ENCODE measurements at places on chromosomes 7 and 10.

DNA sequence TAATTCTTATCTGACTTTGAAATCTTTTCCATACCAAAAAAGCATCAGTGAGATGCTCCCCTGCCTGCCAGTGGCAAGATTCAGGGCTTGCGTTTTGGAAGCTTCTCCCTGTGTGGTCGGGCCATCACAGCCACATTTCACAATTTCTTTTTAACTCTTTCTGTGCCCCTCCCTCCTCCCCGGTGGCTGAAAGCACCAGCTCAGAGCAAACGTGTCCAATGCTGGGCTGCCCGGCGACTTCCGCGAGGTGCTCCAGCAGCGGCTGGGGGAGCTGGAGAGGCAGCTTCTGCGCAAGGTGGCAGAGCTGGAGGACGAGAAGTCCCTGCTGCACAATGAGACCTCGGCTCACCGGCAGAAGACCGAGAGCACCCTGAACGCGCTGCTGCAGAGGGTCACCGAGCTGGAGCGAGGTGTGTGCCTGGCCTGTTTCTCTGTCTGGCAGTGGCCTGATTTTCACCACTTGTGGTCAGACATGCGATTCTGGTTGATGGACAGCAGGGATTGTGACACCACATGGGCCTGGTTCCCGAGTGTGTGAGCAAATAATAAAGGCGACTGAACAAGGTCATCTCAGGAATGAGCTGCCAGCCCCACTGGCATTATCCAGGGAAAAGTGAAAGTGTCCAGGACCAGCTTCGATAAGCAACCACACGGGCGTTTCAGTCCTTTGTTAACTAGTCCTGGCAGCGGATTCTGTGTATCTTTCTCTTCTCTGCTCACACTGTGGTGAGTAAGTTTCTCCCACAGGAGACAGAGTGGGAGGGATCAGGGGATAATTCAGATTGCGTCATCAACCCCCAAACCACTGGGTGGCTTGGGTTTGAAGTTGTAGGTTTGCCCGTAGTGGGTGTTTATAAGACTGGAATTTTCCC lies 2.6 kb downstream of the NPTX2 start:
- DNase-seq = peak; percentile 5

DNA sequence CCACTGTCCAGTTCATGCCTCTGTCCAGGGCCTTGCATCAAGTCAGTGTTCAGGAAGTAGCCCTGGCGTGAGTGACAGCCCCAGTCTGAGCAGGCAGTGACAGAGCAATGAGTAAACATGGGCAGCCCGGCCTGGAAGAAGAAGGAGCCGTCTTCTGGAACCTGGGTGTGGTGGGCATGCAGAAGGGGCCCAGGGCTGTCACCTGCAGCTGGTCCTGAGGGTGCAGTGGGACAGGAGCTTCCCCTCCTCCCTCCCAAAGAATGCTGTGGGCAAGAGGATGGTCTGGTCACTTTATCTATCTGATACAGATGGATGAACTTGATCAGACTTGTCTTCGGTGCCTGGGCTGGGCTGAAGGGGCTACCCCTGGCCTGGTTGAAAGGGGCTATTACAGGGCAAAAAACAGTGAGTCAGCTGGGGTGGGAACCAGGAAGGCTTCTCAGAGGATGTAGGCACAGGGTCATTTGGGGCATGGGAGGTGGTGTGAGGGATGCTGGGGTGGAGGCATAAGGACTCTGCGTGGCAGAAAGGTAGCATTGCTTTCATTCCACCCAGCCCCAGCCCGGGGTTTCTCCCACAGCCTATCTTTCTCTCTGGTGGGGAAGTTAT lies 42.7 kb upstream of the PPIF start:
- DNase-seq = no peak

GRCh38 chr10:1155791-1156615 lies 99.8 kb downstream of the WDR37 start:
- DNase-seq = no peak

GRCh38 chr7:50667789-50668226 lies 102.6 kb upstream of the DDC start:
- peak; percentile 19 for DNase-seq

- DNase-seq = no peak
Observed at GRCh38 chr7:139358541-139359365, 941 bp upstream of the LUC7L2 start.

GRCh38 chr7:5382281-5382892 lies 41.2 kb downstream of the TNRC18 start:
- no peak for DNase-seq

- DNase-seq = peak; percentile 45
Observed at GRCh38 chr7:115293628-115294240, 371.8 kb downstream of the MDFIC start.

DNA sequence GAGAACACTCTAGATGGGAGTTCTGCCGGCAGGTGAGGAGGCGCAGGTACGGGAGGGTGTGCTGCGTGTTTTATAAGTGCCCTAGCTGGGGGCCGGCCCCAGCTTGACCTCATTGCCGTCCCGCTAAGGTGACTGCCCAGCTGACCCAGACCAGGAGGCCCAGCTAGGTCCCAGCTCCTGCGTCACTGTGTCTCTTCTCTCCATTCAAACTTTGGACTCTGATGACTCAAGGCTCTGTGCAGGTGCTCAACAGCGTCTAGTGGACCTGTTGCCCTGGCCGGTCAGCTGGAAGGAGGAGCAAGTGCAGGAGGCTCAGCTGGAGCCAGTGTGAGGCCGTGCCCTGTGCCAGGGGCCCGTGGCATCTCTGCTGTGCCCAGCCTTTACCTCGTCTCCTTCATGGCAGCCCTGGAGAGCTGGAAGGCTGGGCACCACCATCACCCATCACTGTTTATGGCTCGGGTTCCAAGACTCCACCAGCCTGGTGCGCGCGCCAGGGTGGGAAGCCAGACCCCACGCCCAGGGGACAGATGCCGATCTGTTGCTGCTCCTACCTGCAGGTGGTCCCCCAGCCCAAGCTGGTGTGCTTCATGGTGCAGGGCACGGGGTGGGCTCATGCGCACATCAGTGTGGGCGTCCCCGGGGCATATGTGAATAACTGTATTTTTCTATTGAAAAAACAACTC lies 14.6 kb downstream of the LHPP start:
- DNase-seq = no peak

DNA sequence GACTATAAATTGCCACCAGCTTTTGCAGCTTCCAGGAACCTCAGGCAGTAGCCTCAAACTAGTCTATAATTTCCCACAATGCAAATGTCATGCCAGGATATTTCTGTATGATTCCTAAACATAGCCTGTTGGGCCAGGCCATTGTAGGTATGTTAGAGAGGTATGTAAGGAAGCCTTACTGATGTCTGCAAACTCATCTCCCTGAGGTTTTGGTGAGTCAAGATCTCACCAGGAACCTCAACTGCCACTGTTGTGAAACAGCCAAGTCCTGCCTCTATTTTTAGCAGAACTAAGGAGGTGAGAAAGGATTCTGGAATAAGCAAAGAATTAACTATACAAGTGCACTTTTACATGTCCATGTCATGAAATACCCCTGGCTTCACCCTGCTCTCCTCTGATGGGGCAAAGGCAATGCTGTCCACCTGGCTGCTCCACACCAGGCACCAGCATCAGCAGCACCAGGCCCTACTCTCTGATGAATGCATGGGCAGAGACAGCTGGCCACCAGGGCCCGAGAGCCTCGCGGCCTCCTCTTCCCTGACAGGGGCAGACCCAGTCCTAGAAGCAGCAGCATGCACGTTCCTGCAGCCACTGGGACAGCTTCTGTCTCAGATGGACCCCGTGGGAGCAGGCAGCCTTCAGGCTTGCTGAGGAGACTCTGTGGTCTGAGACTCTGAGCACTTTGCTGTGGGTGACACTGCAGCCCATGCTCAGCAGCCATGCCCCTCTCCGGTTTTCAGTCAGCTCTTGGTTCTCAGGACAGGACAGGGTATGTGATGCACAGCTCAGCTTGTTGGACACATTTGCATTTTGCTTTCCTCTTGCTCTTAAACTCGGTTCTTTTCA lies 147.3 kb downstream of the ZMYND11 start:
- DNase-seq = peak; percentile 18

DNA sequence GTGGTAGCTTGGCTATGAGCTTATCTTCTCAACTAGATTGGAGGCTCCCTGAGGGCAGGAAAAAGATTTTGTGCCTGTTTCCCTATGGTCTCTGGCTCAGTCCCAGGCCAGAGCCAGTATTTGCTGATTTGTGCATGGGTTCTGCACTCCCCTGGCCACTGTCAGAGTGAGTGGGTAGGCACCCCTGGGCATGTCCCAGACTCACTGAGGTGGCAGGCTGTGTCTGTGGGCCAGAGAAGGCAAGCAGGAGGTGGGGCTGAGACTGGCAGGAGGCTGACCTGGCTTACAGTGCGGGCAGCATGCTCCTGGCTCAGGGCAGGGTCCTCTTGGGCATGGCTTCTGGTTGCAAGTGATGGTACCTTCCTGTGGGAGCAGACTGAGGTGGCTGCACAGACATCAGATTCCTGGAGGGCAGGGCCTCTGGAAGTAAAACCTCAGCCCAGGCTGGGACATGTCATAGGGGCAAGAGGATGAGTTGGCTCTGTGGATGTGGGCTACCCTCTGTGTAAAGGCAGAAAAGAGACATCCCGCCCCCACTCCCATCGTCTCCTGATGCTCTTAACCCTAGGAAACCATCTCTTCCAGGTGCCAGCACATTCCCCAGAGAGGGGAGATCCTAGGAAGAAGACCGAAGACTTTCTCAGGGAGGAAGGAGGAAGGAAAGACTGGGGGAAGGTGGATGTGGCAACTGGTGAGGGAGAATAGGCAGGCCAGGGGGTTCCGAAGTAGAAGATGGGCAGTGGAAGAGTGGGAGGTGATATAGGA lies 4.3 kb downstream of the KCP start:
- no peak for DNase-seq

DNA sequence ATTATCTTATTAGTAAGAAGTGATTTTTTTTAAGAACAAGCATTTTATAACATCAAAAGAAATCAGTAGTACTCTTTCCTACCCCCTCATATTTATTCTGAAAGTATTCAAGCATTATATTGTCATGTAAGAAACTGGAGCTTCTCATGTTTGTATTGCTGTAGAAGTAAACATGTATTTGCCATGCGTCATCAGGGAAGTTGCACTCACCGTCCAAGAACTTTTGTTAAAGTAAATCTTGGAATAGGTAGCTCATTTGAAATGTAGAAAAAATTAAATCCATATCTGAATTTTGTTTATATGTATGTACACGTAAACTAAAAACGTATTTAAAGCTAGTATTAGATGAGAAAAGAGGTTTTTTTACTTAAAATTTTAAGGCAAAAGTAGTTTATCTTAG lies 96.8 kb downstream of the PTEN start:
- DNase-seq = peak; percentile 59

GRCh38 chr7:39043531-39043930 lies 65.8 kb downstream of the POU6F2 start:
- DNase-seq = no peak

DNA sequence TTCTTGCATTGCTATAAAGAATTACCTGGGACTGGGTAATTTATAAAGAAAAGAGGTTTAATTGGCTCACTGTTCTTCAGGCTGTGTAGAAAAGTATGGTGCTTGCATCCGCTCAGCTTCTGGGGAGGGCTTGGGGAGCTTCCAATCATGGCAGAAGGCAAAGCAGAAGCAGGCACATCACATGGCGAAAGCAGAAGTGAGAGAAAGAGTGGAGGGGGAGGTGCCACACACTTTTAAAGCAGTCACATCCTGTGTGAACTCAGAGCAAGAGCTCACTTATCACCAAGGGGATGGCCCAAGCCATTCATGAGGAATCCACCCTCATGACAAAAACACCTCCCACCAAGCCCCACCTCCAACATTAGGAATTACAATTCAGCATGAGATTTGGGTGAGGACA lies 303.5 kb downstream of the OTUD1 start:
- DNase-seq = no peak

- peak; percentile 76 for DNase-seq
Observed at GRCh38 chr7:142384493-142384922, 126.7 kb upstream of the PRSS58 start.

DNA sequence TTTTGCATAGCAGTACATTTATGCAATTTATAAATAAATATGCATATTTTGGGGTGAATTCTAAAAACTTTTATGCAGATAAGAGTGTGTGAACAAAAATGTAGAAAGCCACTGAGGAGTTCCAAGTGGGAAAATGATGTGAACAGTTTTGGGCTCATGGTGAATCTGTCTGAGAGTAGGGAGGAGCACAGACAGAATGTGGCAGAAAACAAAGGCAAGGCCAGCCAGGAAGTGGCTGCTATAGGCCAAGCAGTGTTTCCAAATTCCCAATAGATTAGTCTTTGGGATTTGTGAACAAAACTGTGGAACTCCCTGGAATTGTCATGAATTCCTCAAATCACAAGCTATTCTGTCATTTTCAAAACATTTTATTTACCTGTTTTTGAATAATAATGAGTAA lies 73.6 kb upstream of the AMPH start:
- peak; percentile 23 for DNase-seq
